ENCODE measurements at places on chromosomes 1 and 21.
A peak's percentile ranks its signal among the peaks of the same experiment; 100 is the strongest.

DNA sequence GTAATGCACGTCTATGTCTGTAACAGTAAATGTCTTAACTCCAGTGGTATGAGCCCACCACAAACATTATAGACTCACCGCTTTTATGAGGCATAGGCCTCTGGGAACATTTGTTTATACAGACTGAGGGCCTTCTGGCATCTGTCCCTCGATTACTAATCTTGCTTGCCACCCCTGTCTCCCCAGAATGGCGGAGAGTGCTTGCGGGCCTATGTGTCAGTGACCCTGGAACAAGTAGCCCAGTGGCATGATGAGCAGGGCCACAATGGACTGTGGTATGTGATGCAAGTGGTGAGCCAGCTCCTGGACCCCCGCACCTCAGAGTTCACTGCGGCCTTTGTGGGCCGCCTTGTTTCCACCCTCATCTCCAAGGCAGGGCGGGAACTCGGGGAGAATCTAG, 18.3 kb upstream of the SHISA4 start:
- no peak for DNase-seq

DNA sequence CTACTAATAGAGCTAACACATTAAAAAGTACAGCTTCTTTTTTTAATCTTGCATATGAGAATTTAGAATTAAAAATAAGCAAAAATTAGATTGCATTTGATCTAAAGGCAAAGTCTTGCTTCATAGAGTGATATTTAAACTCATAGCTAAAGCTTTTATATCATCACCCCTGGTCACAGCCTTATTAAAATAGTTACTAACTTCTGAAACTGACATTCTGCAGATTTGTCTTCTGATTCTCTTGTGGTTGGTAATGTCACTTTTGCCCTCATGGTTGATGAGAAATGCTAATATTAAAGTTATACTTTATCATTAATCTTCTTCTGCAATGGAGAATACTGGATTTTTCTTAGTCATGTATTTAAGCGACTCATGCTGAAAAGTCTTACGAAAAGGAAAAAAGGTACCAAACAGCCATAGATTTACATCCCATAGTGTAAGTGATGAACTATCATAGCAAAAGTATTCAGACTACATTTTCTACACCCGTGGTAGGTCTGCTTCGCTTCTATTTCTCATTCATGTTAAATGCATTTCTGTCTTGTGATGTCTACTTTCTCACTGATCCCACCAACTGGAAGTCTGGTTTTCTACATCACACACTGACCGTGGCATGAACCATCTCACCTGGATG, 330.5 kb upstream of the B3GALT2 start:
- DNase-seq = no peak

GRCh38 chr1:222521299-222522104, 26.4 kb downstream of the HHIPL2 start:
- peak; percentile 23 for DNase-seq

- no peak for DNase-seq
Measured at GRCh38 chr1:7489586-7489985, 281.5 kb upstream of the VAMP3 start.

GRCh38 chr1:34165422-34165921, 442 bp upstream of the CSMD2 start:
- DNase-seq = no peak

DNA sequence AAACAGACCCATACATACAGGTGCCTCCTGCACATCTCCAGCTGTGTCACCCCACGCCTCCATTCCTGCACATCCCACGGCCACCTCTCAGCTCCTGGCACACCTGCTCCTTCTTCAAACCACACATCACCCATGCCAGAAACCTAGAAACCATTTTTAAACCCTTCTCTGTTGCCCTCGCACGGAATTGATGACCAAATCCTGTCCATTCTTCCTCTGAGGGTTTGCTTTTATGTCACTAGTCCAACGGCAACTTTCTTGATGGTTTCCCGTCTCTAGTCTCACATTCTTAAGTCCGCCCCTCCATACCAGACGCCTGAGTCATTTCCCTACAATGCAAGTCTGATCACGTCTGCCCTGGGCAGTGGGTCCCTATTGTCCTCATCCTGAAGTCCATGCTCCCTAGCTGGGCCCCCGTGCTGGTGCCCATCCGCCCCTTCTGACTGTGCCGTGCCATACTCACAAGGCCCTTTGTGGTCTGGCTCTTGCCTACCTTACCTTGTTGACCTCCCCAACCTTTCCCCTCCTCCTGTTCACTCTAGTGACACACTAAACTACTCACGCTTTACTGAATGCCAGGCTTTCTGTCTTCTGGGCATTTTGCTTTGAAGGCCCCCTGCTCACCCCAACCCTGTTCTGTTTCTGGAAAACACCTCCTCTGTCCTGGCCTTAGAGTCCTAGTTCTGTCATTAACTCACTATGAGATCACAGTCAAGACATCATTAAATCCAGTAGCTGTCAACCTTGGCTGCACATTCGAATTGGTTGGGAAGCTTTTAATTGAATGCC, 17.6 kb downstream of the SLC2A1 start:
- DNase-seq = no peak

DNA sequence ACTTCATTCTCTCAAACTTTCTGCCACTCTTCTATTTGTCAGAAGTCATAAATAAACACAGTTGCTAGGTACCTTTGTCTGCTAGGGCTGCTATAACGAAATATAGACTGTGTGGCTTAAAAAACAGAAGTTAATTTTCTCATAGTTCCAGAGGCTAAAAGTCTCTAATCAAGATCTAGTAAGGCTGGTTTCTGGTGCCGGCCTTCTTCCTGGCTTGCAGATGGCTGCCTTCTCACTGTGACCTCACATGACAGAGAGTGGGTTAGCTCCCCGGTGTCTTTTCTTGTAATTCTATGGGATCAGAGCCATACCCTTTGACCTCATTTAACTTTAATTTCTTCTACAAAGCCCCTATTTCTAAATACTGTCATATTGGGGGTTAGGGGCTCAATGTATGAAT, 5.9 kb downstream of the PDC start:
- DNase-seq = no peak

DNA sequence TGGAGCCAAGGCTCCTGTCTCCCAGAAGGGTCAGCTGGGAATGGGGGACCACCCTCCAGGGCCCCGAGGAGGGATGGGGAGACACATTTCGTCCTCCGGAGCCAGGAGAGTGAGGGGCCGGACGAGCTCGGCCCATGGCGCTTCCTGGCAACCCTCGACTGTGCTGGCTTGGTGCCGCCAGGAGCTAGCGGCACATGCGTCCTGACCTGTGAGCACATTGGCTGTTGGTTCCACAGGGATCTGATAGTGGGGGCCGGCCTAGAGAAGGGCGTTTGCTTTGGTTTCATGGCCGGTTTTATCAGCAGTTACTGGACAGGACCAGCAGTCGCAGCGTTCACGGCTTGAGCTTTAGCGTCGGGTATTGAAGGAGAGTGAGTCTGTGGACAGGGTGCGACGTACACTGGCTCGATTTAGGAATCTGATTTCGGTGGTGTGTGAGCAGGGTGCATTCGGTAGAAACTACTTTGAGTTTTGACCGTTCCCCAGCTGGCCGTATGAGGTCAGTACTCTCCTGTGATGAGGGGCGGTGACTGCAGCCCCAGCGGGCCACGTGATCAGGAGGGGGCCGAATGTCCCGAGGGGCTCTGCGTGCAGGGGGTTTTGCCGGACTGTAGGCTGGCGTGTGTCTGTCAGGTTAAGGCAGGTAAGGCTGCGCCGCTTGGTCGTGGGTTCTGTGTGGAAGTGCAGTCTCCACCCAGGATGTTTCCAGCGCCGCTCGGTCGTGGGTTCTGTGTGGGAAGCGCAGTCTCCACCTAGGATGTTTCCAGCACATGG, 18.7 kb downstream of the FAAP20 start:
- DNase-seq = no peak

GRCh38 chr1:9766759-9767442, 56.9 kb downstream of the CLSTN1 start:
- no peak for DNase-seq

GRCh38 chr1:208227366-208227765, 16.8 kb downstream of the PLXNA2 start:
- DNase-seq = no peak

DNA sequence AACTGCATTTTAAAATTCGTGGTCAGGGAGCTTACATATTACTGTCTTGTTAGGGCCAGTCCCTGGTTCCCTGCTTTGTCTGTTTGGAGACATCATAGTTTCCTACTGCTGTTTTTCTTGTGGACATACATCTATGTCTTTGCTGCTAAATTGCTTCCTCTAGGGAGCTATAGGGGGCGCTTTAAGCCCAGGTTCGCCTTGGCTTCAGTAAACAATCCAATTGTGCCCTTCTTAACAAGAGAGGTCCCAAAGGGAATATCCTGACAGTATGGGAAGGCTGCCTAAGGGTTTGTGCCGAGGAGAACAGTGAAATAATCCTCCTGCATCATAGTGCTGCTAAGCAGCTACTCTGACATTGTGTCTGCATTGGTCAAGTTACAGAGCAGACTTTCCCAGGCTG, 112.5 kb downstream of the USH2A start:
- peak; percentile 49 for DNase-seq

Data from NB4 (cell line).